ENCODE measurements at places on chromosomes 4 and X.

GRCh38 chr4:93730251-93730650 lies 98.3 kb upstream of the ATOH1 start:
- no peak overlapping the region for H3K4me3 ChIP-seq
- H3K27ac ChIP-seq, result no peak overlapping the region
- DNase-seq, result no peak
- H3K36me3 ChIP-seq, result no peaks in the 10 kb centered on the region
- H3K27me3 ChIP-seq, result no peaks in the 10 kb centered on the region

- peak overlapping the region; percentile 45 for H3K27ac ChIP-seq
- H3K36me3 ChIP-seq, result peaks cover 19% of the 10 kb centered on the region
- H3K27me3 ChIP-seq, result no peaks in the 10 kb centered on the region
- peaks cover 11% of the 10 kb centered on the region for H3K4me1 ChIP-seq
- DNase-seq, result peak; percentile 97
These were observed 29.5 kb downstream of the SH3TC1 start for GRCh38 chr4:8228319-8229250.

DNA sequence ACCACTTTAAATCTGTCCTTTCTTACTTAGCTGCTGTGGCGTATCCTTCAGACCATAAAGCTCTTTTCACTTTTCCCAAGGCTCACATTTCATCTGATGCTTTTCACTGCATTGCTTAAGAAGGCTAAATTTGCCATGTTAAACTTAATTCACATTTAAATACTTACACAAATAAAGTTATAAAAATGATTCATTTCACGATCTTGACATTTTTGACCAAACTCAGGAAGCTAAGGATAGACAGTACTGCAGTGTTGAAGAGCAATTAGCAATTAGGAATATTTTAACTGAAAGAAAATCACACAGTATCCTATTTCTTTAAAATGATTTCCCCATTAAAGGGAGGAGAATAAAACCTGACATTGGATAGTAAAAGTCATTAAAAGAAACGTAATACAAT lies 1038.6 kb downstream of the STPG2 start:
- no peak overlapping the region for H3K27ac ChIP-seq
- H3K4me1 ChIP-seq, result no peaks in the 10 kb centered on the region
- H3K27me3 ChIP-seq, result no peaks in the 10 kb centered on the region
- DNase-seq, result no peak
- H3K4me3 ChIP-seq, result no peak overlapping the region
- H3K36me3 ChIP-seq, result no peaks in the 10 kb centered on the region

DNA sequence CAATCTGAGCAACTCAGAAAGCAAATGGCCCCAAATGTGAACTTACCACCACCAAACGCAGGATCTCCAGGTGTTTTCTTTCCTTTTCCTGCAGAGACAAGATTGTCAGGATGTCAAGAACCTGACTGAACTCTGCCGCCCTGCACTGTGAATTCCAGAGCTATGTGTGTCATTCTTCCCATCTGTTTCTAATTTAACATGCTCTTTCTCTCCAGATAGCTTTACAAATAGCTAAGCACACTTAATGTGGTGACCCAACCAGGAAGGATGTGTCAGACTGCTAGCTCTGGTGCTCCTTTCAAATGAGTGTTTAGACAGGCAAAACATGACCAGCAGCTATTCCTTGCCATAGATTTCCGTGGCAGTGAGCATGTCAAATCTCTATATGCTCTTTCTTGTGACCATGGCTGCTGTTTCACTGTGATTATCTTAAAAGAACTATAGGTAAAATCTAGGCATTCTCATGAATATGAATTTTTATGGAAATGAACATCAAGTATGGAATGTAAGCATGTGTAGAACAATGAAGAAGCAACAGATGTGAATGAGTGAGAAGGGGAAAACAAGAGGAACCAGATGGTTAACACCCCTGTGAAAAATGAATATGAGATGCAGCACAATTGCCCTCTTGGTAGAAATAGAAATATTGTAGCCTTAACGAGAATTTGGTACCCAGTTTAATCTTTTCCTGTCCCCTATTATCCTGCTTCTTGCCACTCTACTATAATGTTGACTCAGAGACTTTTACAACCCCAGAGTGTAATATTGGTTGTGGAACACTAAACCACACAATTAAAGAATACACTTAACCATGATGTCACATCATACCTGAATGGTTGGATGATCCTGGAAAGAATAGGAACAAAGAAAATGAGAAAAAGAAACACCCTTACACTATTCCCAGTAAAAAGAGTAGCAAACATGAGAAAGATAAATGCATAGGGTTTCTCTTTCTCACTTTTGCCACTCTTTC lies 247.8 kb upstream of the DKK2 start:
- H3K4me3 ChIP-seq, result peak overlapping the region; percentile 13
- peak overlapping the region; percentile 44 for H3K27ac ChIP-seq
- H3K36me3 ChIP-seq, result no peaks in the 10 kb centered on the region
- H3K27me3 ChIP-seq, result no peaks in the 10 kb centered on the region
- peaks cover 25% of the 10 kb centered on the region for H3K4me1 ChIP-seq

DNA sequence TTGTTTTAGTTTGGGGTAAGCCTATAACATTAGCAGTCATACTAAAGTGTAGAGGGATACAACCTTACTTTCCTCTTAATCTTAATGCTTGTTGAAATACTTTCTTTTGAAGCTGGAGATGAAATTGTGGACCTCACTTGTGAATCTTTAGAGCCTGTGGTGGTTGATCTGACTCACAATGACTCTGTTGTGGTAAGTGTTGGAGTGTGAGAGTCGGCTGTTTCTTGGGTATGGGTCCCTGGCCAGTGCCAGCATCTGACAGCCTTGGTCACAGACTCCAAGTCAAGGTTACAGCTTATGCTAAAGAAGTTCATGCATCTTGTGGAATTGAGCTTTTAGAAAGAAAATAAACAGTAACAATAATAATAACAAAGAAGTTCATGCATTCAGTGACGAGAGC lies 31.6 kb downstream of the RNF4 start:
- H3K4me3 ChIP-seq, result no peak overlapping the region
- peaks cover 71% of the 10 kb centered on the region for H3K36me3 ChIP-seq
- H3K27me3 ChIP-seq, result no peaks in the 10 kb centered on the region
- H3K4me1 ChIP-seq, result peaks cover 6% of the 10 kb centered on the region
- H3K27ac ChIP-seq, result no peak overlapping the region

DNA sequence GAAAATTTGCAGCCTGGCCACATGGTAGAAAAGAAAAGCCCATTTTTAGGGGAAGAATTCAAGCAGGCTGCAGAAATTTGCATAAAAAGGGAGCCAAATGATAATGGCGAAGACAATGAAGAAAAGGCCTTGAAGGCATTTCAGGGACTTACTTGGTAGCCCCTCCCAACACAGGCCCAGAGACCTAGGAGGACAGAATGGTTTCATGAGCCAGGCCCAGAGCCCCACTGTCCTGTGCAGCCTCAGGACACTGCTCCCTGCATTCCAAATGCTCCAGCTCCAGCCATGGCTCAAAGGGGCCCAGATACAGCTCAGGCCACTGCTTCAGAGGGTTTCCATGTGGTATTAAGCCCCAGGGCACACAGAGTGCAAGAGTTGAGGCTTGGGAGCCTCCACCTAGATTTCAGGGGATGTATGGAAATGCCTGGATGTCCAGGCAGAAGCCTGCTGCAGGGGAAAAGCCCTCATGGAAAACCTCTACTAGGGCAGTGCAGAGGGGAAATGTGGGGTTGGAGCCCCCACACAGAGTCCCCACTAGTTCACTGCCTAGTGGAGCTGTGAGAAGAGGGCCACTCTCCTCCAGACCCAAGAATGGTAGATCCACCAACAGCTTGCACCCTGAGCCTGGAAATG lies 271.7 kb upstream of the KLF3 start:
- no peak for DNase-seq
- no peaks in the 10 kb centered on the region for H3K36me3 ChIP-seq
- H3K4me3 ChIP-seq, result no peak overlapping the region
- H3K27ac ChIP-seq, result no peak overlapping the region

DNA sequence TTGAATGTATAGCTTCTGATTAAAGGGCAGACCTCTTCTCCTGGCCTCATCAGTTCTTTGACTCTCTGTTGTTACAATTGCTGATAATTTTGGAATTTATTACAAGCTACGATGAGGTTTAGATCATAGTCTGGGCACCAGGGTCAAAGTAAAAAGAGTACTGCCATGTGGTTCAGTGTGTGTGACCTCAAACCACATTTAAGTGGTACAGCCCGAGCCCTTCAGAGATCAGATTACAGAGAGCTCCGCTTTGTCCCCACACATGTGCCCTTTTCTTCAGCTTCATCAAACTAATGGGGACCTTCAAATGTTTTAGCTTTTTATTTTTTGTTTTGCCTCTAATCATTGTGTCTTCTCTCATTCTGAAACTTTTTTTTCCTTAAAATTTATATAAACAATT lies 37.1 kb downstream of the SPANXN2 start:
- no peak for DNase-seq
- H3K36me3 ChIP-seq, result no peaks in the 10 kb centered on the region

DNA sequence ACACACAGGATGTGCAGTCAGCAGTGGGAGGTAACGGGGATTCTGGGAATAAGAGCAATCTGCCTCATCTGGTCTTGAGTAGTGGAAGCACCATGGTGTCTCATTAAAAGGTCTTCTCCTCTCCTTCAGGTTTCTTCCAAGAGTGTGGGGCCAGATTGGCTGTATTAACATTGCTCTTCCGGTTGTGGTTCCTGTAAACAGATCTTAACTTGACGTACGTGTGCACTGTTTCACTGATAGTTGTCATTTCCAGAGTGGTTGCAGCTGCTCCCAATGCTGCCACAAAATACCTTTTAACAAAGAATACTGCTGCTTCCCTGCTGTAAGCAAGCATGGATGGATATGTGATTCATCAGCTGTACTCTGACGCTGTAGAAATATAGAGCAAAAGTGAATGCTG lies 1443.4 kb upstream of the TENM3 start:
- no peaks in the 10 kb centered on the region for H3K36me3 ChIP-seq
- H3K27ac ChIP-seq, result no peak overlapping the region
- no peaks in the 10 kb centered on the region for H3K27me3 ChIP-seq
- H3K4me1 ChIP-seq, result no peaks in the 10 kb centered on the region
- no peak overlapping the region for H3K4me3 ChIP-seq

GRCh38 chr4:60718874-60719273 lies 481.3 kb upstream of the ADGRL3 start:
- H3K4me3 ChIP-seq, result no peak overlapping the region
- H3K27ac ChIP-seq, result no peak overlapping the region
- peaks cover 4% of the 10 kb centered on the region for H3K4me1 ChIP-seq

GRCh38 chr4:176549161-176549865 lies 229.5 kb downstream of the SPCS3 start:
- no peaks in the 10 kb centered on the region for H3K27me3 ChIP-seq
- peak; percentile 80 for DNase-seq
- H3K4me3 ChIP-seq, result no peak overlapping the region
- peaks cover 33% of the 10 kb centered on the region for H3K4me1 ChIP-seq

DNA sequence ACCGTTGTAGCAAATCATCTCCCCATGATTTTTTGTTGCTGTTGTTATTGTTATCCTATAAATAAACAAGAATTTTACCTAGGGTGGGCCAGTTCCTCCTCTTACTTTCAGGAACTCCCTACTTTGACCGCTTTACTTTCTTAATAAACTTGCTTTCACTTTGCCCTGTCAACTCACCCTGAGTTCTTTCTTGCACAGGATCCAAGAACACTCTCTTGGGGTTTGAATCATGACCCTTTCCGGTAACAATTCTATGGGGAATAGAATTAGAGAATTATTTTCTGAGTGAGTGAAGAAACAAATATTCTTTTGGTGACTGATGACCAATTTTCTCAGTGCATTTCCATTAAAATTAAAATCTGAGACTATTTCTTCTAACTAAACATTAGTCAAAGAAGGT lies 584.0 kb upstream of the TENM3 start:
- peak; percentile 27 for DNase-seq
- H3K4me1 ChIP-seq, result peaks cover 40% of the 10 kb centered on the region
- H3K36me3 ChIP-seq, result no peaks in the 10 kb centered on the region
- H3K27me3 ChIP-seq, result no peaks in the 10 kb centered on the region
- no peak overlapping the region for H3K4me3 ChIP-seq

DNA sequence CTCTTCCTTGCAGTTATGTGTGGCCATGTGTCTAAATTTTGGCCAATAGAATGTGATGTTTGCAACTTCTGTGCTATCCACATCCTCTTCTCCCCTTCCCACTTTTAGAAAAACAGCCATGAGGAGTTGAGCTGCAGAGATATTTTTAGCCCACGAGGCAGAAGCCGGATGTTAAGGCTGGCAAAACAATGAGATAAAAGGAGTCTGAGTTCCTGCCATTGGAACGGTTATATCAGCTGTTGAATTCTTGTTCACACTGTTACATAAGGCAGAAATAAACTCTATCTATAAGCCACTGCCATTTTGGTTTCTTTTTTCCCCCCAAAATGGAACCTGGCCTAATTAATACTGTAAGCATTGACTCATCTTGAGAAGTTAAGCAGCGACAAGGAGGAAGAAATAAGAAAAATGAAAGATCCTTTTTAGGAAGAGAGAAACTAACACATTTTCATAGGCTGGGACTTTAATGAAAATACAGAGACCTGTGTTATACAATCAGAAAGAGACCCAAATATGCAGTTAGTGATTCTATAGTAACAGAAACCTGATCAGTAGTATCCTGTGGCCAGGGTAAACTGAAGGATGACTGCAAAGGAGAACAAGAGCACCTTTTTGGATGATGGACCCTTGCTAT lies 200.5 kb downstream of the INPP4B start:
- DNase-seq, result peak; percentile 25
- H3K27ac ChIP-seq, result no peak overlapping the region
- no peaks in the 10 kb centered on the region for H3K4me1 ChIP-seq
- H3K36me3 ChIP-seq, result no peaks in the 10 kb centered on the region
- no peak overlapping the region for H3K4me3 ChIP-seq

Data from osteoblast (primary cell).